Karpas-422 (cell line): ENCODE measurements at places on chromosomes 7 and 10. TPM values are rescaled to one million over a fixed set of nuclear protein-coding genes. Genes with fewer than 3 reads are reported as not detected.

GPR158 gene
- not detected in 2 replicates for total RNA-seq

- DNase-seq = no peak
- H3K27ac ChIP-seq = no peak overlapping the region
- no peaks in the 10 kb centered on the region for H3K4me1 ChIP-seq
- no peaks in the 10 kb centered on the region for H3K36me3 ChIP-seq
- H3K27me3 ChIP-seq = no peaks in the 10 kb centered on the region
- H3K4me3 ChIP-seq = no peak overlapping the region
Observed at GRCh38 chr10:70905071-70906021, 17.0 kb upstream of the PCBD1 start.

DNA sequence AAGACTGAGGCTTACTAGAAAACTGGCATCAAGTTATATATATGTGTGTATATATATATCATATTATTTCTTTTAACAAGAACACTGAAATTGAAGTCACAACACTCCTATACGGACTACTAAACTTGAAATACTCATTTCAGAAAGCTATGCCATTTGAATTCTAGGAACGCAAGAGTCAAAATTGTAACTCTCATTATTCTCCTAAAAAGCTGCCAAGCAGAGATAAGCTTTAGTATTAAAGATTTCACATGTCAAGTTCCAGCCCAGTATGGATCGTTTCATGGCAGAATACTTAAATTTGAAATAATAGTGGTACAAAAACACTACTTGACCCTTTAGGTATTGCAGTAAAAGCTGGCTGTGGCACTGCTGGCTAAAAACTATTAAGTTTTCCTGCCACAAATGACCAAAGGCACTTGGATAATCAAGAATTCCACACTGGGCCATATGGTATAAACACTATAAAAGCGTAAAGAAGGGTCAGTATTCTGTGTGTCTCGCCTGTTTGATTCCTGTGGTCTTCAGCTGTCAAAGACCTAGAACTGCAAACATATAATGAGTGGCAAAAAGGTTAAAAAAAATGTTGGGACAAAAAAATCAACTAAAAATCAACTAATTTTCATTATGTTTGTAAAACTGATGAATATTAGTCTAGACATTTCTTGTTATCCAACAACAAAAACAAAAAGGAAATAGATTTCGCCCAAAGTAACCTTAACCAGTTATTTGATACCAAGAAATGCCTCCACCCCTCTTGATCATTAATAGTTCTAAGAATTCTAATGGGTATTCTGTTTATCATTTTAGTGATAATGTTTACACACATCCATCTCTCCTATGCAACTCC lies 2.4 kb downstream of the CCDC71L start:
- no peak for DNase-seq
- H3K27me3 ChIP-seq = peaks cover 5% of the 10 kb centered on the region; the same call in 1 of the 2 replicates

PPP1R17 gene
- total RNA-seq = 0.22 and 7.9 TPM in 2 replicates

GRCh38 chr10:6120691-6121090 lies 31.9 kb downstream of the RBM17 start:
- DNase-seq = no peak
- H3K36me3 ChIP-seq = peaks cover 11% of the 10 kb centered on the region
- H3K4me3 ChIP-seq = no peak overlapping the region

COBL gene
- not detected in 2 replicates for total RNA-seq

DNA sequence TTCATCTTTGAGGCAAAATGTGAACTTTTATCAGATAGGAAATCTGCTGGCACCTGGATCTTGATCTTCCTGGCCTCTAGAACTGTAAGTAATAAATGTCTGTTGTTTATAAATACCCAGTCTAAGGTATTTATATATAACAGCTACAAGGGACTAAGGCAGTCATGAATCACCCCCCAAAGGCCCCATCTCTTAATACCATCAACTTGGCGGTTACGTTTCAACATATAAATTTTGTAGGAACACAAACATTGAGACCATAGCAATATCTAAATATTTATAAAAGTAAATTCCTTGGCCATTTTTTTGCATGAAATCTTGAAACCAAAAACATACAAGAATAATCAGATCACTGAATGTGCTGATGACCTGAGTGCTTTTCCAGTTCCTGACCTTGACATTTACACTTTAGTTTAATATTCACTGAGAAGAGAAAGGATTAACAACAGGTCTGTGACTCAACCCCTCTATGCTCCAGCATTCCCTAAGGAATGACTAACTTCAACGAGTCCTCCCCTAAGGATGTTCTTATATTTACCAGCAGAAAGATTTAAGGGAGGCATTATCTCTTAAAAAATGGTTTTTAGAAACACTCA lies 1438.5 kb upstream of the CELF2 start:
- no peak for DNase-seq
- H3K36me3 ChIP-seq = no peaks in the 10 kb centered on the region
- no peaks in the 10 kb centered on the region for H3K27me3 ChIP-seq
- H3K4me1 ChIP-seq = peaks cover 4% of the 10 kb centered on the region; the same call in 1 of the 2 replicates

GRCh38 chr10:127964621-127965020 lies 57.7 kb downstream of the PTPRE start:
- no peak overlapping the region for H3K27ac ChIP-seq
- DNase-seq = no peak
- no peak overlapping the region for H3K4me3 ChIP-seq
- no peaks in the 10 kb centered on the region for H3K4me1 ChIP-seq

- H3K36me3 ChIP-seq = no peaks in the 10 kb centered on the region
- no peak overlapping the region for H3K4me3 ChIP-seq
- H3K4me1 ChIP-seq = no peaks in the 10 kb centered on the region
- H3K27ac ChIP-seq = no peak overlapping the region
- H3K27me3 ChIP-seq = no peaks in the 10 kb centered on the region
- DNase-seq = no peak
Observed at GRCh38 chr10:91051829-91052228, 130.9 kb upstream of the ANKRD1 start.

ELN gene
- total RNA-seq = not detected in 2 replicates

GRCh38 chr10:133159611-133159949 lies 439 bp upstream of the KNDC1 start:
- no peaks in the 10 kb centered on the region for H3K36me3 ChIP-seq
- no peaks in the 10 kb centered on the region for H3K4me1 ChIP-seq
- H3K4me3 ChIP-seq = no peak overlapping the region
- DNase-seq = no peak
- no peaks in the 10 kb centered on the region for H3K27me3 ChIP-seq

GRCh38 chr10:34134602-34135001 lies 680.5 kb downstream of the PARD3 start:
- no peaks in the 10 kb centered on the region for H3K27me3 ChIP-seq
- no peaks in the 10 kb centered on the region for H3K36me3 ChIP-seq
- no peak overlapping the region for H3K27ac ChIP-seq
- no peak overlapping the region for H3K4me3 ChIP-seq
- no peaks in the 10 kb centered on the region for H3K4me1 ChIP-seq
- DNase-seq = no peak

SPDYE11 gene
- total RNA-seq = not detected in 2 replicates

SEMA3D gene
- not detected in 2 replicates for total RNA-seq

GHRHR gene
- not detected in 2 replicates for total RNA-seq

GRCh38 chr7:4916113-4916512 lies 32.6 kb upstream of the RADIL start:
- no peak for DNase-seq
- H3K27ac ChIP-seq = no peak overlapping the region
- no peaks in the 10 kb centered on the region for H3K27me3 ChIP-seq
- no peaks in the 10 kb centered on the region for H3K4me1 ChIP-seq
- H3K4me3 ChIP-seq = no peak overlapping the region

DNA sequence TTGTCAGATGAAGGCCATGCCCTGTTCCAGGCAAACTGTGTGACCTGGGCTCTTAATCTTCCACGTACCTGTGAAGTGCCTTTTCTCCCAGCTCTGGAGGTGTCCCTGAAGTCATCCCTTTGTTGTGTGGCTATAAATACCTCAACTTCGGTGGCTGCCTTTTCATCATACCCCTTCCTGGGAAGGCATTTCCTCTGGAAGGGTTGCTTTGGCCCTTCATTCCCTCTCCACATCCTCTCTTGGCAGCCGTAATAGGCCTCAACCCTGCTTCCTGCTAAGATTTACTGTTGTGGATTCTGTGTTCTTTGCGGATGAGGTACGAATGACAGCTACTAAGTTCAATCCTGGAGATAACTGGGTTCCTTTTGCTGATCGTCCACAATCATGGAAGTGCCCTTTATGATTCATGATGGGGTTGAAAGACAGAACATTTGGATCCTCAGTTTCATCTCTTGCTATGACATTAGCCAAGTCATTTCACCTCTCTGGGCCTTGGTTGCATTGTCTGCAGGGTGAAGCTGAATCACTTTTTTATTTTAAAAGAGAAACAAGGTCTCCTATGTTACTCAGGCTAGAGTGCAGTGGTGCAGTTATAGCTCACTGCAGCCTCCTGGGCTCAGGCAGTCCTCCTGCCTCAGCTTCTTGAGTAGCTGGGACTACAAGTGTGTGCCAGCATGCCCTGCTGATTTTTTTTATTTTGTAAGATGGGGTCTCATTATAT lies 23.6 kb downstream of the FKBP6 start:
- DNase-seq = no peak
- H3K4me3 ChIP-seq = no peak overlapping the region
- H3K27me3 ChIP-seq = no peaks in the 10 kb centered on the region
- no peaks in the 10 kb centered on the region for H3K36me3 ChIP-seq

UCMA gene
- total RNA-seq = 0.63 TPM in 1 of 2 replicates, not detected in the other

STEAP1B gene
- not detected in 2 replicates for total RNA-seq

INSYN2A gene
- not detected in 2 replicates for total RNA-seq

- no peaks in the 10 kb centered on the region for H3K4me1 ChIP-seq
- no peaks in the 10 kb centered on the region for H3K36me3 ChIP-seq
- no peaks in the 10 kb centered on the region for H3K27me3 ChIP-seq
- no peak overlapping the region for H3K4me3 ChIP-seq
- H3K27ac ChIP-seq = no peak overlapping the region
- no peak for DNase-seq
Observed at GRCh38 chr10:88256013-88256680, 327.0 kb downstream of the RNLS start.

- no peak overlapping the region for H3K4me3 ChIP-seq
- no peaks in the 10 kb centered on the region for H3K4me1 ChIP-seq
- no peak overlapping the region for H3K27ac ChIP-seq
Observed at GRCh38 chr7:28726555-28726954, 231.6 kb downstream of the TRIL start.

DNA sequence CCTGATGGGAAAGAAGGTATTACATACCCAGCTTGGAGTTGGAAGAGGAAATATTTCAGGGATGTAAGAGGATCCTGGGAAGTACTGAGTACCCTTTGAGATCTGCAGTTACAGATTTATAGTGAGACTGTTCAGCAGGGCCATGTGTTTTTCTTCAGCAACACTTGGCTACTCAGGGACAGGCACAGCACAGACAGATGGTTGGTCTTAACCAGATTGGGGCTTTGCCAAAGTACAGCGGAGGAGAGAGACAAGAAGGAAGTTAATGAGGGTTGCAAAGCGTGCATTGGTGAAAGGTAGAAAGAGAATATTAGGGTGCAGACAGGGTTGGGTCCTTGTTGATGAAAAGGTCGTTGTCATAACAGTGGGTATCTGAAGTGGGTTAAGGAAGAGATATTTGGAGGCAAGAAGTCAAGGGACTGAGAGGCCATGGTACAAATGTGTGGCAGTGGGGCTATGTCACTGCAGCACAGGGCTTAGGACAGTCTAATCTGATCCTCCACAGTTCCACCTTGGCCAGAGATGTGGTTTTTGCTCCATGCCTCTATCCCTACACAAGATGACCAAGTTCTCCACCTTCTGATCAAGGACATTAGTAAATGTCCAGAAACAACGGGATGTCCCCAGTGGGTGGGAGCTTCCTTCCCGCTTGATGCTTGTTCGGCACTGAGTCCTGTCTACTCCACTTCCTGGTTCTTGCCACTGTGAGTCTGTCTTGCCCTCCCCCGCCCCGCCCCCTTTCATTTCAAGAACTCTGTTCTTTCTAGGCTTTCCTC lies 18.9 kb upstream of the DNAJC1 start:
- H3K27ac ChIP-seq = no peak overlapping the region
- H3K27me3 ChIP-seq = no peaks in the 10 kb centered on the region
- no peaks in the 10 kb centered on the region for H3K36me3 ChIP-seq
- H3K4me3 ChIP-seq = no peak overlapping the region

MCM10 gene
- total RNA-seq = 7.0 and 8.9 TPM in 2 replicates

GRCh38 chr7:31263338-31263737 lies 77.2 kb downstream of the NEUROD6 start:
- H3K36me3 ChIP-seq = no peaks in the 10 kb centered on the region
- H3K4me3 ChIP-seq = no peak overlapping the region
- H3K27ac ChIP-seq = no peak overlapping the region
- H3K4me1 ChIP-seq = no peaks in the 10 kb centered on the region

DNA sequence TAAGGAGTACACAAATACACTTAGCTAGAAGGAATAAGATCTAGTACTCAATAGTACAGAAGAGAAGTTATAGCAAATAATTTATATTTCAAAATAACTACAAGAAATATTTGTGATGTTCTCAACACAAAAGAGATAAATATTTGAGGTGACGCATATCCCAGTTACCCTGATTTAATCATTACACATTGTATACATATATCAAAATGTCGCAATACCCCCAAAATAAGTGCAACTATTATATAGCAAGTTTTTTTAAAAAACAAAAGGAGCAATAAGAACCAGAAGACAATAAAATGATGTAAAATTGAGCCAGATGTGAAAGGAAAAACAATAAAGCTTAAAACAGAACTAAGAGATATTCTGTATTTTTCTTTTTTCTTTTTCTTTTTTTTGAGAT lies 59.3 kb upstream of the KIAA1217 start:
- no peak overlapping the region for H3K27ac ChIP-seq
- H3K36me3 ChIP-seq = no peaks in the 10 kb centered on the region
- no peaks in the 10 kb centered on the region for H3K27me3 ChIP-seq
- no peaks in the 10 kb centered on the region for H3K4me1 ChIP-seq

NUTM2E gene
- 0.19 and 0.43 TPM in 2 replicates for total RNA-seq

METTL27 gene
- total RNA-seq = not detected in 2 replicates

SEMA4G gene
- total RNA-seq = not detected in 2 replicates
